Stimulated activated CD8-positive, alpha-beta memory T cell treated with anti-CD3 and anti-CD28 coated beads, Interleukin-15, amount 100 ng/mL, for 24 hours (primary cell): ENCODE measurements at places on chromosomes 11 and 22.
A peak's percentile ranks its signal among the peaks of the same experiment; 100 is the strongest.

- DNase-seq: no peak
These were observed 19.5 kb downstream of the SLC5A12 start for GRCh38 chr11:26702406-26702805.

DNA sequence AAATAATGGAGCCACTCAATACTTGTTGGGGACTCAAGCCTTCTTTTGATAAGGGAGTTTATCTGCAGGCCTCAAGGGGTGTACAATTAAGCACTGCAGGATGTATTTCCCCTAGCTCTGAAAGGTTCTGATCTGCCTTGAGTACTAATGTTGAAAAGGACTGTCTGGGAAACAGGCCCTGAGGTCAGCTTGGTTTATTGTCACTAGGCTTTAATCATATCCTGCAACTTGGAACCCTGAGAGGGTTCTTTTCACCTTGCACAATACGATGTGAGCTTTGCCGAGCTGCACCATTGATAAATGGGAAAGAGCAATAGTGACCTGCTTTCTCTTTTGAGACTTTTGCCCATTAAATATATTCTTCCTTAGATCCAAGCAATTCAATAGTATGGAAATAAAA is 31.6 kb upstream of the HORMAD2 start:
- DNase-seq: no peak

- peak; percentile 45 for DNase-seq
These were observed at the start of gene NAV2 for GRCh38 chr11:19712281-19713195. Gene NAV2 (plus strand): TSS chr11:19712837. CDS start chr11:19713696, 859 bp downstream.

DNA sequence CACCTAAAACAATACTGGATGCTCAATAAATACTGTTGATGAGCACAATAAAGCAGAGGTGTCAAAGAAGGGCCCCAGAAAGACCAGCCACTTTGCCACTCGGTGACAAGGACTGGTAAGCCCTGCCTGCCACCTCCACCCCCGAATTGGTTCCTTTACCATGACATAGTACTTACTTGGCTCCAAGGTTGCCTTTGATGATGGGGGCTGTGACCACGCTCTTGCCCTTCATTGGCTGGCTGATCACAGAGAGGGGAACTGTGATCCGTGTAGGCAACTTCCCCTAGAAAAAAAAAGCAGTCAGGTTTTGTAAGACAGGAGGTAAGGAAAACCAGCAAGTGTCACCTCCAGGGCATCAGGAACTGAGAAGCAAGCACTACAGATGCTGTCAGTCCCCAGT is 29.7 kb downstream of the NFRKB start:
- DNase-seq: no peak

DNA sequence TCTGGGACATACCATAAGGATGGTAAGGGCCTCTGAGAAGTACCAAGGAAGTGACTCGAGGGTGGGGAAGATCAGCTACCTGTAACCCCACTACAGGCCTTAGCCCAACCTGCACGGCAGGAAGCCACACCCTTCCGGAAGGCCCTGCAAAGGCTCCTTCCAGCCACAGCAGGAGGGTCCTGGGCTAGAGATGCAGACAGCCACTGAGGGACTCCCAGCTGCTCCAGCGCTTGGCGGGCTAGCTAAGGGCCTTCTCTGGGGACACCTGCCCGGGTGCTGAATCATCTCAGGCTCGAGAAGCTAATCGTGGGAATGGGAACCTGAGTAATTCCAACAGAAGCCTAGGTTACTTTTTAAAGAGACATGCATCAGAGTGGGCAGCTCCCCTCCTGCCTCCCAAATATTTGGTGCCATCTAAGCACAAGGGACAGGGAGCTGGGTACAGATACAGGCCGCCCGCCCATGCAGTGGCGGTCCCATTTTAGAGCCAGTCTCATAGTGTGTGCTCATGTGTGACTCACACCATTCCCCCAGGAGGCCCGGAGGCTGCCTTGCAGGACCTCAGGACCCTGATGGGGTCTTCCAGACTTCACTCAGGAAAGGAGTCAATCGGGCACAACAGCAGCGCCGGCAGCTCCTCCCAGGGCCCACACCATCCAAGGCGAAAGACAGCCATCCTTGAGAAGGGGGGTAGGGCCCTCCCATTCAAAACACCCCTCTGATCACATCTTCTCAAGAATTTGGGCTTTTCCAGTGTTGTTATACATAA is 8.0 kb downstream of the MYH9 start:
- DNase-seq: no peak

GRCh38 chr22:29658176-29658575 is 54.7 kb downstream of the NF2 start:
- DNase-seq: no peak

GRCh38 chr11:125890447-125891100 is 3.1 kb downstream of the HYLS1 start:
- DNase-seq: no peak

- DNase-seq: no peak
These were observed 15.0 kb downstream of the LRRC32 start for GRCh38 chr11:76655501-76656049.

GRCh38 chr11:96648991-96649390 is 259.2 kb downstream of the JRKL start:
- DNase-seq: no peak

GRCh38 chr22:32625985-32626384 is 151.4 kb downstream of the FBXO7 start:
- no peak for DNase-seq

- DNase-seq: no peak
These were observed 6.2 kb downstream of the TEAD1 start for GRCh38 chr11:12680246-12680939.

DNA sequence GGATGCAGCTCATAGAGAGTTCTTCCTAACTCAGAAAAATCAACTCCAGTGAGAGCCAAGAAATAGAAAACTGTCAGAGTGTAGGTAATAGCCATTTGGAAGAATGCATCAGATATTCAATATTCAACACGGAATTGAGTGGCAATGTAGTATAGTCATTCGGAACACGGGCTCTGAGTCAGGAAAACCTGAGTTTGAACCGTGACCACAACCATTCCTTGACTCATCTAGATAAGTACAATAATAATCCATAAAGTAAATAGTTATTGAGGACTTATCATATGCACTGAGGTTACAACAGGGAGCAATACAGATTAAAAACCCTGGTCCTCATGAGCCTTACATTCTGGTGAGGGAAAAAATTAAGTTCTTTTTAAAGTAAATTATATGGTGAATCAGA is 62.6 kb upstream of the PHF21A start:
- no peak for DNase-seq

DNA sequence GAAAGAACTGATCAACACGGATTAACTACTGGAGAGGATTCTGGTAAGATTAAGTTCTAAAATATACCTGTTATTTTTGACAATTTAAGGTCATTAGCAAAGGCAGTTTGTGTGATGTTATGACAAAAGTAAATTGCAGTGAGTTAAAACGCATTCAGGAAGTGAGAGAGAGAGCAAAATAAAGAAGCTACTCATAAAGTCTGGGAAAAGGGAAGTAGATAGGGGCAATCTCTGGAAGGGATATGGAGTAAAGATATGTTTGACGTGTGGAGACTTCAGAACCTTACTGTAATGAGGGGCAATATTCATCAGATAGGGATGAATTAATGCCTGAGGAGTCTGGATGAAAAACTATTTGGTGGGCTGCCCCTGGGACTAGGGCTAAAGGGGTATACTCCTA is 16.8 kb downstream of the OR56B4 start:
- no peak for DNase-seq

GRCh38 chr11:63931876-63932275 is 6.9 kb upstream of the NAA40 start:
- DNase-seq: no peak
